ENCODE measurements at places on chromosomes 5 and 9.

DNA sequence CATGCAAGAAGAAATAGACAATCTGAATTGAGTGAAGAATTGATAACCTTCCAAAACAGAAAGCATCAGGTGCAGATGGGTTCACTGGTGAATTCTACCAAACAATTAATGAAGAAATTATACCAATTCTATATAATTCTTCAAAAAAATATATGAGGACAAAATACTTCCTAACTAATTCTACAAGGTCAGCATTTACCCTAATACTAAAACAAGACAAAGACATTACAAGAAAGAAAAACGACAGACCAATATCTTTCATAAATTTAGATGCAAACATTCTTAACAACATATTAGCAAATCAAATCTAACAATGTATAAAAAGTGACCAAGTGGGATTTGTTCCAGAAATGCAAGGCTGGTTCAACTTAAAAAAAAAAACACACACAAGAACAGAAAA, 183.9 kb downstream of the BARX1 start:
- DNase-seq: no peak

- peak; percentile 9 for DNase-seq
Observed at GRCh38 chr5:73853091-73853490, 227.1 kb downstream of the ARHGEF28 start.

- DNase-seq: peak; percentile 47
Observed at GRCh38 chr9:27276193-27277030, 20.5 kb downstream of the EQTN start.

DNA sequence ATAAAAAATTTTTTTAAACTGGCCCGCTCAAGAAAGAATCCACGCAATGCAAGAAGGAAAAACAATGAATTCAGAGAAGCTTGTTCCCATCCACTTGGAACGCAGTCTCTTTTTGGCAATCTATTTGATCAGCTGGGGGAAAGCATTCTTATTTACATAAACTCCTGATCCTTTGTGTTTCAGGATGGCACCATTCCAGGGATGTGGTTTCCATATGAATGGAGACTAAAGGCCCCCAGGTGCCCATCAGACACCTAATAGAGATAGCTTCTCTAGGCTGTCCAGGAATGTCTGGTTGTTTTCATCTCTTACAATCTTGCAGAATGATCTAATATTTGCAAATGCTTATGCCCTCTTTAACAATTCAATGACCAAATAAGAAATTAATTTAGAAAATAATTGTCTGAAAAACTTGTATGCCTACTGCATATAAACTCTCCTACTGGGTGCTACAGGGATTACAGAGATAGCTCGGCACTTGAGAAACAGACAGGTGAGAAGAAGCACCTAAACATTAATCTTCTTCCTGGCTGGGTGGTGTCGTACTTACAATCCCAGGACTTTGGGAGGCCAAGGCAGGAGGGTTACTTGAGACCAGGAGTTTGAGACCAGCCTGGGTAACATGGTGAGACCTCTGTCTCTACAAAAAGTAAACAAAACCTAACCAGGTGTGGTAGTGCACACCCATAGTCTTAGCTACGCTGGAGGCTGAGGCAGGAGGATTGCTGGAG, 3.0 kb upstream of the RASGRF2 start:
- no peak for DNase-seq

GRCh38 chr5:2575292-2575691, 176.2 kb downstream of the IRX2 start:
- no peak for DNase-seq

GRCh38 chr5:145585-146323, 45.5 kb upstream of the LRRC14B start:
- no peak for DNase-seq

DNA sequence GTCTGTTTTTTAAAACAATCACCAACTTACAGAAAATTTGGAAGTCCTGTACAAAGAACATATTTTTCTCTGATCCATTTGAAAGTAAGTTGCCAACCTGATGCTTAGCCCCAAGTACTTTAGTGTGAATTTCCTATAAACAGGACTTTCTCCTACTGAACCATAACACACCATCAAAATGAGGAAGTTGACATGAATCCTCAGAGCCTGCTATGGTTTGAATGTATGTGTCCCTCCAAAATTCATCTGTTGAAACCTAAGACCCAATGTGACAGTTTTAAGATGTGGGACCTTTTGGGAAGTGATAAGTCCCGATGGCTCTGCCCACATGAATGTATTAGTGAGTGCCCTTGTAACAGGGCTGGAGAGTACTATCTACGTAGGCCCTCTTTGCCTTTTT, 6.4 kb upstream of the ACOT12 start:
- no peak for DNase-seq

- no peak for DNase-seq
Observed at GRCh38 chr5:176693477-176693851, 46.2 kb downstream of the TSPAN17 start.

DNA sequence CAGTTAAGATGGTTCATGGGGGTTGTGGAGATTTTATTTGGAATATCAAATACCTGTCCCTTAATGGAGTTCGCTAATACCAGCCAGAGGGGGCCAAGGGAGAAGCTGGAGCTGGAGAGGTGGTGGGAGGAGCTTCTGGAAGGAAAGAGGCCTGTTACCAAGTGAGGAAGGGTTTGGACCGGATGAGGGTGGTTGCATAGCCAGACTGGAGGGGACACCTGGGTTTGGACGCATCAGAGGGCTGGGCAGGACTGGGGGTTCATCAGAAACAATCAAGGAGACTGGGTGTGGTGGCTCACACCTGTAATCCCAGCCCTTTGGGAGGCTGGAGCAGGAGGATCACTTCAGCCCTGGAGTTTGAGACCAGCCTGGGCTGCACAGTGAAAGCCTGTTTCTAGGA, 111.8 kb upstream of the IER5L start:
- no peak for DNase-seq

DNA sequence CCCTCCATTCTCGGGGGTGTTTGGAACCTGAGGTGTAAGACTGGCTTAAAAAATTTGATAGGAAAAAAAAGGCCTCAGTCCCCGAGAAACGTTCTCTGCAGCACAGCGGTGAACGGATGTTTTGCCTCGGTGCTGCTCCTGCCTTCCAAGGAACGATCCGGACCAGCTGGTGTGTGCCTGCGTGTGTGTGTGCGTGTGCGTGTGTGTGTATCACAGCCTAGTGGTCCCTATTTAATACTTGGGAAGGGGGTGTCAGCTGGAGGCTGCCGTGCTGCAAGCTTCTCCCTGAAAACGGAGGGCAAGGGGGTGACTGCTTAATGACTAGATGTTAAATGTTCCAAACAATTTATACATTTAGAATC, 76.9 kb downstream of the LHX2 start:
- no peak for DNase-seq

DNA sequence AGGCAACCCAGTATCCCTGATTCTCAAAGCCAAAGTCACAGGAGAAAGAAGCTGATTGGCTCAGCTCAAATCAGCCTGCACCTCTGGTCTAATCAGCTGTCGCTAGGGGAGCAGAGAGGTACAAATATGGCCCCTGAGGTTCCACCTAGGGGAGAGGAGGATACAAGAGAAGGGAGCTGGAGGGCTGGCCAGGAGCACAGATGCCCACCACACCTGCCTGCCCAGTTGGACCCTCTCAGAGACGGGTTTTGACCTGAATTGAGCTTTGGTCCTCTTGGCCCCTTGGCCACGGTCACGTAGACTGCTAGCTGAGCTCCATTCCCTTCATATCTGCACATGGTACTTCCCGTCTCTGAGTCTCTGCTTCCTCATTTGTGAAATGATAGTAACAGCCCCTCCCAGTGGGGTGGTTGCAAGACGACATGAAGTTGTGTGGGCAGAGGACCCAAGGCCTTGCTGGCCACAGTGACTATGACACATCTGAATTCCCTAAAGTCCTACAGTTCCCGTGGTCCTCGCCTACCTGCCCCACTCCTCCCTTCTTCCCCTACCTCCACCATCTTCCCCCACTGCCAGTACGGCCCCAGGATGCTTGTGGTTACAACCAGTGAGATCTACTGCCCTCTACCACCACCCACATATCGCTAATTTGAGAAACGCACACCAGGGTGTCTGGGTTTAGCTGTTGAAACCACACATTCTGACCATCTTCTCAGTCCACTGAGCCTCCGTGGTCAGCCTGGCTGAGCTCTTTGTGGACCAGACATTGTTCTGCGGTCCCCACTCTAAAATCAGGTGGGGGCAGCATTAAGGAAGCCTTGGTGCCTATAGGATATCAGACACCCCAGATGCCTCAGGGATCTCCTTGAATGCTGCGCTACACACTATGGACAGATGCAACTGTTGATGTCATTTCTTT, 60.3 kb upstream of the NEK6 start:
- DNase-seq: no peak

GRCh38 chr9:136297016-136297691, 6.7 kb downstream of the CCDC187 start:
- DNase-seq: no peak

DNA sequence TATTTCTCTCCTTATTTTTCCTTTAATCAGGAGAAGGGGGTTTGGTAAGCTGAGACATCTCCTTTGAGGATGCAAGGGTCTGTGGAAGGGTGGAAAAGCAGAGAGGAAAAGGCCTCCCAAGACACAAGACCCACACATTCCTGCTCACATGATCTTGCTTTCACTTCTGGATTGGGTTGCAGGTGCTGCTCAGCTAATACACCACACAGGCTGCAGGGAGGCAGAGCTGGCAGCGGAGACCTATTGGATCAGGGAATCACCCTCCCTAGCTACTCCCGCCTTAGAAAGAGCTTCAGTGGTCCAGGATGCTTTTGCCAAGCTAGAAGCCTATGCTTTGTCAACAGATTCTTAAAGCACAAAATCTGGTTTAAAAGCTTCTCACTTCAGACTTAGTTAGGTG, 87.6 kb upstream of the IL33 start:
- no peak for DNase-seq

GRCh38 chr5:54885636-54886035, 99.8 kb downstream of the ESM1 start:
- no peak for DNase-seq

GRCh38 chr9:89410641-89411350, 87.1 kb downstream of the SEMA4D start:
- DNase-seq: no peak

- no peak for DNase-seq
Observed at GRCh38 chr5:119367502-119368237, 11.9 kb downstream of the TNFAIP8 start.

DNA sequence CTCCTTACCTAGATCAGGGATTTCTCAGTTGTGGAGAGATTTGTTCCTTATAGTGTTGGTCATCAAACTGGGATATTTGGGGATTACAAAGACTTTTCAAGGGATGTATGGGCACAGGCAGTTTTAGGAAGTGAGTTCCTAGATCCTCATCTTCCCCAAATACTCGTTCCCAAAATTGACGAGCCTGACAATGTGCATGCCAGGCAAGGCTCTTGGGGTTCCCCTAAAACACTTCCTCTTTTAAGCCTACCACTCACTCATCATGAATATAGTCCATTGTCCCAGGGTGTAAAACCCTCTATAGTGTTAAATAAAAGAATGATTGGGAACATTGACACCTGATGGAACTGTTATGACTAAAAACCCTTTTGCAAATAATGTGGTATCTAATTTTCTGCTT, 26.4 kb downstream of the PDCD1LG2 start:
- no peak for DNase-seq

DNA sequence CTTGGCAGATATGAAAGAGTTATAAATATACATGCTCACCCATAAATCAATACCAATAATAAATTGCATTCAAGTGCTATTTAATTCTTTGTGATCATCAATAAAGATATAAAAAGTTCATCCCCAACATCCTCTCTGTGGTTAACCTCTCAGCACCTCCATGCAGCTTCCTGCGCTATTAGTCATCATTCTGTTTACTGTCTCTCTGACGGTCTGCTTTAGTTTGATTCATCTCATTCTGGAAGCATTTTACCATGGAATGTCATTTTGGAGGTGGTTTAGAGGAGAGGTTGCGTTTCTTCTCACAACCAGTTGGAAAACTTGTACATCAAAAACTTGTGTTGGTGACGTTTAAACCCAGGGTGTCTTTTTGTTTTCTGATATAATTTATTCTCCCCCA, 486.6 kb downstream of the BRINP1 start:
- peak; percentile 10 for DNase-seq
